ENCODE measurements at places on chromosomes 6 and 20.

GRCh38 chr6:29504961-29505360, 17.2 kb upstream of the MAS1L start:
- DNase-seq, result no peak

DNA sequence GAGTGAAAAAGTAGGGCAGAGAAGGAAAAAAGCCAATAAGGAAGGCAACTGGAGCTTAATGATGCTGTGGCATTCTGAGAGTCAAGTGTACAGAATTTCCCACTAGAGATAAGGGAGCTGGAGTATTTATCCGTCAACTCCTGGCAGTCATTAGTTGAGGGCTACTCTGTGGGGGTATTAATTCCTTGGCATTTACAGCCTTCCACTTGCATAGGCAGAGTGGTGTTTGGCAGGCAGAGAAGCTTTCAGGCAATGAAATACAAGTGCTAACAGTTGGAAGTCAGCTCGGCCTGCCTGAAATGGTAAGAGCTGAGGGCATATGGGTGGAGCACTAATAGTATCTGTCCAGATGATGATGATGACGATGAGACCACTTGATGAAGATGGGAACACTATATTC, 207.3 kb upstream of the FLRT3 start:
- DNase-seq, result no peak

DNA sequence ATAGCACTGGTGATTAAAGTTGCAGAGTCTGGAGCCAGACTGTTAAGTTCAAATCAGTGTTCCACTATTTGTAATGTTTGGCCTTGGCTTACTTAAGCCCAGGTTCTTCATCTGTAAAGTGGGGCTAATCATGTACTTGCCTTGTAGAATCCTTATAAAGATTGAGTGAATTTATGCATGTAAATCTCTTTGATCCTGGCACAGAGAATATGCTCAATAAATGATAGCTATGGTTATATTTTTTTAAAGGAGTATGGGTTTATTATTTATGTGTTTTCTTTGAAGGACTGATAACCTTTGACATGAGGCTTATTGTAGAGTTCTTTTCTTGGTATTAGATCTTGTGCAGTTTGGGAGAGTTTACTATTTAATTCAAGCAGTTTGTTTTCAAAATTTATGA, 89.5 kb downstream of the CDKAL1 start:
- DNase-seq, result no peak

GRCh38 chr6:170134471-170135440, 156.1 kb downstream of the DLL1 start:
- no peak for DNase-seq

- DNase-seq, result peak; percentile 36
Observed at GRCh38 chr20:32006841-32007786, 3.1 kb upstream of the CCM2L start.

DNA sequence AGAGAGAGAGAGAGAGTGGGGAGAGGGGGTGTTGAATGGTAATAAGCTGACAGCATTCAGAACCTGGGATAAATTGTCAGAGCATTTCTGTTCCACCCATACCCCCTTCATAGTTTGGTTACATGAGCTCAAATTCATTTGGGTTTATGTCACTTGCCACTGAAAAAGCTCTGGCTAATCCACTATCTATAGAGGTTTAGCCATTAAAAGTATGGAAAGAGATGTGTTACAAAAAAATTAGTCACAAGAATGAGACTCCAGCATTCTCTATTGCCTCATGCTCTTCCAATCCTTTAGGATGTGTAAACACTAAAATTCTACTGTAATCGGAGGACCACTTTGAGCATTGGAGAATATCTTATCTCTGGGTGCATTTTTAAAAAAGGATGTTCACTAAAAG, 297.6 kb upstream of the TCF21 start:
- no peak for DNase-seq

GRCh38 chr20:50366270-50367103, 143.7 kb upstream of the PTPN1 start:
- DNase-seq, result peak; percentile 81

- DNase-seq, result no peak
Observed at GRCh38 chr20:3797592-3798372, 1.7 kb downstream of the CDC25B start.

DNA sequence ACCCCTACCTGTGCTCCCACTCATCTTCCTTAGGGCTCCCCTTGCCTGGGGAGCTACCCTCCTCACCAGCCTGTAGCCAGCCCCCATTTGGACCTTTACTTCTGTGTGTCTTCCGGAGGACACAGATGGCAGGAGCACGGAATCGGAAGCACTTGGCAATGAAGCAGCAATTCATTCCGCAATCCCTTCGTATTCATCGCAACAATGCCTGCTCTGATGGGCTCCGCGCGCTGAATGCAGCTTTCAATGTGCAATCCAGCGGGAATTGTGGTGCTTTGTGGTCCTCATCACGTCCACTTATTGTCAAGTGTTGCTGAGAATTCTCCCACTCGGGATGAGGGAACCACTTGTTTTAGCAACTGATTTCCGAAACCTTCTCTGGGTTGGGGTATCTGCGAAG, 336.0 kb downstream of the DHX35 start:
- DNase-seq, result no peak

- no peak for DNase-seq
Observed at GRCh38 chr6:25301362-25301761, 22.2 kb downstream of the CARMIL1 start.

GRCh38 chr6:166768761-166769160, 141.7 kb upstream of the RPS6KA2 start:
- no peak for DNase-seq

GRCh38 chr6:117515326-117515725, 32.9 kb downstream of the DCBLD1 start:
- DNase-seq, result no peak

GRCh38 chr6:155248008-155249001, 15.5 kb upstream of the CLDN20 start:
- DNase-seq, result no peak

DNA sequence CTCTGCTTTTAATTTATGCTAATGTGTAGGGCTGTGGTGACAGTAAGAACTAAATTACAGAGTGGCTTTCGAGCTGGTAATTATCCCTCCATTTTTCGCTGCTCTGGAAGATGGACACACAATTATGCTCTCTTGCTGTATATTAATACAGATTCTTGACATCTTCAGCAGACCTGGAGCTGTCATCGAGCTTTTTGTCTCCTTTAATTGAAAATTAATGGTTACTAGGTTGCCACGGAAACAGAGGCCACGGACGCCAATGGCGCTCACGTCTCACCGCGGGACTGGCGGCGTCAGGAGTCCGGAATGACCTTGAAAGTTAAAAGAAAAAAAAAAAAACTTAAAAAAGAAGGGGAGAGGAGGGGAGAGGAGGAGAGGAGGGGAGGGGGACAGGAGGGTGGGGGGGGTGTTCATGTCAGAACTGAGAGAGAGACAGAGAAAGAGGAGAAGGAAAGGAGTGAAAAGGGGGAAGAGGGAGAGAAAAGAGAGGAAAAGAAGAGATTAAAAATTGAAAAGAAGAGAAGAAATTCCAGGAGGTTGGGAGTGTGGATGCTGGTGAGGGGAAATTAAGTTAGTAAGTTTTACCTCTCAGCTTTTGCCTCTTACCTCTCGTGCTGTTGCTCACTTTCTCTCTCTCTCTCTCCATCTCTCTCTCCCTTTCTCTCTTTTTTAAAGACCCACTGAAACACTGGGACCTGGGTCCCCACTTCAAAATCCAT, 22.1 kb upstream of the FOXP4 start:
- DNase-seq, result no peak

- DNase-seq, result peak; percentile 34
Observed at GRCh38 chr20:34720266-34720665, 16.1 kb downstream of the TP53INP2 start.

DNA sequence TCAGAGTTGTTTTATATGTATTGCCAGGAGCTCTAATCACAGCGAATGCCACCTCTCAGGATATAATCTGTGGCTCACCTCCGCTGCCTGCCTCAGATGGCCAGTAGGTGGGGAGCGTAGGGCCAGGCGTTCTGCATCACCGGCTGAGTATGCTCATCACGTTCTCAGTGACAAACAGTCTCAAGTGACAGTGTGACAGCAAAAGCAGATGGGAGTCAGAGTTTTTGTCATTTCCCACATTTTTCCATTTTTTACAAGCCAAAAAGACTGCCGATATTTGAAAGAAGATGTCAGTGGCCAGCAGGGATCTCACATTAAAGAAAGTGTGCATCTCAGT, 208.7 kb downstream of the ALDH8A1 start:
- DNase-seq, result peak; percentile 60

- no peak for DNase-seq
Observed at GRCh38 chr20:58745391-58745790, 52.8 kb downstream of the NPEPL1 start.

DNA sequence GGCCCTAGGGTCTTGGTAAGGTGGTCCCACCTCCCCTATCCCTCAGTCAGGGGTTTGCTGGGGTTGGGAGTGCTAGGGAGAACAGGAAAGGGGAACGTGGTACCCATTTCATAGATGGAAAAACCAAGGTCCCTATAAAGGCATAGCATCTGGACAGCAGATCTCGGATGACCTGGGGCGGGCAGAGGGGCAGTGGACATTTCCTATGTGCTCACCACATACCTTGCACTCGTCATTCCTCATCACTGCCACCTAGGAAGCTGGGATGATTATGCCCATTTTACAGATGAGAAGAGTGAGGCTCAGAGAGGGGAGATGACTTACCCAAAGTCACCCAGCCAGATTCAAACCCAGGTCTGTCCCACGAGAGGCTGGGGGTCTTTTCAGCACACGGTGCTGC, 12.1 kb downstream of the MYLK2 start:
- DNase-seq, result no peak

DNA sequence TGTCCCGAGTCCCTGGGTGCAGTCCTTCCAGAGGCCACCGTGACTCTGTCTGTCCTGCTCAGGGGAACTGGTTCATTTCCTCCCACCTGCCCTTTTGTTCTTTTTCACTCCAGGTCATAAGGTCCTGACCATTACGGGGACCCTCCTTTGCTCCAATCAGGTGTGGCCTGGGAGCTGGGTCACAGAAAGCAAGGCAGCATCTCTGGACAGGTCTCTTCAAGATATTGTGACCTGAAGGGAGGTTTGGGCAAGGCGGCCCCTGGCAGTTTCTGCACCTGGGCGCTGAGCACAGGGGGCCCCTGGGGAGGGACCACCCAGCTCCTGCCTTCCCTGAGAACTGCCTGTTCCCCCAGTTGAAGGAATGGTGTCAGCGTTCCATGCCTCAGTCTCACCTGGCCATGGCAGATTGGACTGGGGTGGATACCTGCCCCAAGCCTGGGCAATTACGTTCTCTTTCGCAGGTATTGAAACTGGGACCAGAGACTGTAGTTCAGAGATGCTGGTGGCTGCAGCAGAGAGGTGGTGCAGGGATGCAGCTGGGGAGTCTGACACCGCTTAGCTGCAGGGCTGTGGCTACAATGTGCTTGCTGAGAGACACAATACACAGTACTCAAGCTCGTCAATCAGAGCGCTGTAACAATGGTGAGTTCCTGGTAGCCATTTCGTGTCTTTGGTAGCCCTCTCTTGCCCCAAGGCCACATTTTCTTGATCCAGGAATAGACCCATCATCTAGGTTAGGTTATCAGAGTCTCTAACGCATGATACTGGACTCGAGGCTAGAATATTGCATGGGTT, 15.6 kb upstream of the NELFCD start:
- no peak for DNase-seq

GRCh38 chr6:39695447-39695846, 29.8 kb downstream of the KIF6 start:
- DNase-seq, result no peak

DNA sequence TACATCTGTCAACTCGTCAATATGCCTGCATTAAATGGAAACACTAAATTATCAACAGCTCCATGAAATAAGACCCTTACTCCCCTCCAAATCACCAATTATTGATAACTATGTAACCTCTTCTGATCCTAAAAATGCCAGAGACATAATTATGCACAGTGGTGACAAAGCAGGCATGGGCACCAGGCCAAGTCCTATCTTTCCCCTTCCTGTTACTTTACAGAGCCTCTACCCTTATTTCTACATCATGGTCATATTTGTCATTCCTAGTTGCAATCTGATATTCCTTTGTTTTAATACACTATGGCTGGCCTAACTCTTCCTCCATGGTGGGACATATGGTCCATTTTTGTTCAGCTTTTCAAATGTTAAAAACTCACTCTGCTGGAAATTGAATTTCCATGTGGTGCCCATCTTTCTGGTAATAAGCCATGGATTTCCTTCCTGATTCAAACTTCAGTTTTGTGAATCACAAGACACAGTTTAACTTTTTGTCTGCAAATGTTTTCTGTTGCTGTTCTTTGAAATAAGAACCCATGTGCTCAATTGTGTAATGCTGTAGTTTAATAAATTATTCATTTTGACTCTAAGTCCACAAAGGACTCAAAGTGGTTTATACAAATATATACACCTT, 41.8 kb upstream of the ARFGEF2 start:
- DNase-seq, result no peak

GRCh38 chr6:136550330-136551071, at the start of gene MAP7:
MAP7 (minus strand) TSS chr6:136550422; CDS start chr6:136550408, 14 bp downstream.
- peak; percentile 96 for DNase-seq

GRCh38 chr6:89368999-89369398, 16.5 kb upstream of the UBE2J1 start:
- no peak for DNase-seq

DNA sequence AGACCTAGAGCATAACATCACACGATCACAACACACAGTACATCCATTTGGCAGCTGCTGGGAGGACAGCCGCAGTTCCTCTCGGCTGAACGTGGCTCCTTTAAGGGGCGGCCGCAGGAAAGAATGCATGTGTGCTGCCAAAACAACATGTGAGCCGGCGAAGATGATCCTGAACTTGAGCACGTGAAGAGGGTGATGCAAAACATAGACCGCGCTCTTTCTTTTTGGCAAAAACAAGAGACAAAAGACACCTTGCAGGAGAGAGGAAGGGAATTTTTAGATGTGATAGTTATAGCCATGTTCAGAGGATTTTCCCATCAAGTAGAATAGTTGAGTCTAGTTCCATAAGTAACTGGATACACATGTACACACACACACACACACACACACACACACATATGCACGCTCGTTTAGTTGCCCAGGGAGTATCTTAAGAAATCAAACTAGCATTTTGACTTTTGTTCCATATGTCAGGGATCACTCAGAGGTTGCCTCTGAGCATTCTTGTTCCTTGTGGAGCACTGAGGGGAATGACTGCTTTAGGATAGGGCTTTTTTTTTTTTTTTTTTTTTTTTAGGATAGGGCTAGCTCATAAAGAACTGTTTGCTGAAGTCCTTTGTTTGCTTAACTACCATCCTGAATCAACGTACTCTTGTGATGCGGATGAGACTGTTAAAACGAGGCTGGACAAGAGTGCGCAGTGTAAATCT, 21.7 kb upstream of the RANBP9 start:
- DNase-seq, result no peak

GRCh38 chr6:169557887-169558286, 143.9 kb downstream of the WDR27 start:
- no peak for DNase-seq

DNA sequence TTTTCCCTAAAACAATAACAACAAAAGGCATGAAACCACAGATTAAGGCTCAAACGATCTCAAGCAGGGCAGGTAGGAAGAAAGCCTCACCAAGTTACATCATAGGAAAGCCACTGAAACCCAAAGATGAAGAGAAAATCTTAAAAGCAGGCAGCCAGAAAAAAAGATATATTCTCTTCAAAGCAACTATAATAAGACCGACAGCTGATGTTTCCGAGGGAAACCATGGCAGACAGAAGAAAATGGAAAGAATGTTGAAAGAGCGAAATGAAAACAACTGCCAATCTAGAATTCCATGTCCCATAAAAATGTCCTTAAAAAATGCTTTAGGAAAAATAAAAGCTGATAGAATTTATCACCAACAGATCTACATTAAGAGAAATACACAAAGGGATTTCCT, 161.5 kb upstream of the THBS2 start:
- no peak for DNase-seq
